ENCODE measurements at places on chromosomes 6 and 20. TPM values are rescaled to one million over a fixed set of nuclear protein-coding genes. Genes with fewer than 3 reads are reported as not detected.
A peak's percentile ranks its signal among the peaks of the same experiment; 100 is the strongest.

- no peak for DNase-seq
Observed at GRCh38 chr6:89954721-89955148, 60.5 kb downstream of the GJA10 start.

- DNase-seq = no peak
Observed at GRCh38 chr6:37727996-37728395, 30.3 kb upstream of the MDGA1 start.

Gene RRBP1
- 33.7 TPM for total RNA-seq

- no peak for DNase-seq
Observed at GRCh38 chr6:107069631-107070548, 41.9 kb downstream of the MTRES1 start.

DNA sequence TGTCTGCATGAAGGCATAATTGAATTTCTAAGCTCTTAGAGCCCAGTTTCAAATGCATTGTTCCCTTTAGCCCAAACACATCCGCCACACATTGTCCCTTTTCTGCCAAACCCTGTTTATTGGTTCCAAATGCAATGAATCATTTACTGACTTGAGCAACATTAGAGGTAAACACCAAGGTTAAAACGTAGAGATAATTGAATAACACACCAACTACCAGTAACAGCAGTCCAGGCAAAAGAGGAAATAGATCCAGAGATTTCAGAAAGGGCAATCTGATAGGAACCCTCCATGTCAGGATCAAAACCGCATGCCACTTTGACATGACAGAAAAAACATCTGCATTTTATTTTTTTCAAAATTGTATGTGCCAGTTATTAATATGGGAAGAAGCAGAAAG lies 114.8 kb downstream of the PKHD1 start:
- DNase-seq = no peak

GRCh38 chr20:25084626-25085187 lies 2.8 kb upstream of the VSX1 start:
- DNase-seq = no peak

GRCh38 chr6:158262755-158263154 lies 49.5 kb upstream of the TULP4 start:
- no peak for DNase-seq

- no peak for DNase-seq
Observed at GRCh38 chr6:109964949-109965348, 13.2 kb upstream of the GPR6 start.

Gene TINAG
- not detected for total RNA-seq

DNA sequence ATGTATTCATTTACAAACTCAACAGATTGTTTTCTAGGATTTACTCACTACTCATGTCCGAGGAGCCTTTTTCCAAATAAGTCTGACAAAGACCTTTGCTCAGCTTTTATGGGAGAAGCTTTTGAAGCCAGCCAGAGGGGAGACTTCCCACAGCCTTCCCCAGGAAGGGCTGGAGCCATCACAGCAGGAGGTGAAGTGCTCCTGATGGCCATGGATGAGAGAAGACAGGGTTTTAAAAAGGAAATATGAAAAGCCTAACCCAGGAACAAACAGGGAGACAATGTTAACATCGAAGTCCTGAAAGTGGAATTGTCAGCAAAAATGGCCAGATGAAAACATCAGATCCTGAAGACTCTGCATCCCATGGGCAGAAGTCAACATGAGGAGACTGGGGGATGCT lies 11.6 kb upstream of the TAGAP start:
- DNase-seq = no peak

DNA sequence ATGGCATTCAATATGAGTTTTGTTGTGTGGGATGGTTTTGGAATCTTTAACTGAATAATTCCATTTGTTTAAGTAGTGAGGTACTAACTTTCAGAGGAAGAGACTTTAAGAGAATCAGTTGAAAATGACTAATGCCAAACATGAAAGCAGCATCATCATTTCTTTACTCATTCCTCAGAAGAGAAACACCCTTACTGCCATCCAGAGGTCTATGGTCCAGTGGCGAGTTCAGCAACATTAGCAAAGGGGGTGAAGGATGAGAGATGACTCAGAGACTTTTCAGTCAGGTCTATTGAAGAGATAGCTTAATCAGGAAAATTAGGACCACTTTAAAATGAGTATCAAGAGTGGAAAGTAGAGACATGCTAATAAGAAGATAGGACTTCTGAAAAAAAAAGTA lies 118.8 kb downstream of the COL19A1 start:
- no peak for DNase-seq

GRCh38 chr6:159443417-159443920 lies 249.6 kb downstream of the SOD2 start:
- no peak for DNase-seq

DNA sequence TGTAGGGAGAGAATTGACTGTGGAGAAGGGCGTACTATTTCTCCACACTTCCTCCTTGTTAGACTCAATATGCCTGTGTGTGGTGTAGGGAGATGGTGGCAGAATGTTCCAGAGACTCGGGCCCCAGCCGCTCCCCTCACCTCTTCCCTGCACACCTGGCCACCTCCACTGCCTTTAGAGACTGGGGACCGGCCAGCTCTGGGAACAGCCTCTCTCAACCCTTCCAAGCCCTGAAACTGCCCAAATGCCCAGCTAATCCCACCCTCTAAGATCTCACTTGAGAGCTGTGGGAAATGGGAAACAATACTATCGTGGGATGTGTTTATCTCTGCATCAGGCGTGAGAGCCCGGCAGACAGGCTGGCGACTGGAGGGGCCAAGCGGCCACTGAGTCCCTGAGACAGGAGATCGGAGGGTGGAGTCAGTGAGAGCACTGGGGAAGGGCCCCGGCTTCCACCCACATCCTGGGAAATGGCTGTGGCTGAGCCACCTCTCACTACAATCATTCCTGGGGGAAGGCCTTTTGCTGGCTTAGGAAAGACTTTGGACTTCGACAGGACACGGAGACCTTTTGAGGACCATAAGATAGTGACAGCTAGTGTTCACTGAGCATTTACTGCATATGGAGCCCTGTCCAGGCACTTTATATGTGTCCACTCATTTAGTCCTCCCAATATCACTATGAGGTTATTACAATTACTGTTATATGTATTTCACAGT lies 31.0 kb upstream of the MRPS18A start:
- DNase-seq = no peak

GRCh38 chr20:9126527-9126926 lies 57.6 kb downstream of the PLCB4 start:
- DNase-seq = no peak

Gene PLN
- total RNA-seq = 10.5 TPM

DNA sequence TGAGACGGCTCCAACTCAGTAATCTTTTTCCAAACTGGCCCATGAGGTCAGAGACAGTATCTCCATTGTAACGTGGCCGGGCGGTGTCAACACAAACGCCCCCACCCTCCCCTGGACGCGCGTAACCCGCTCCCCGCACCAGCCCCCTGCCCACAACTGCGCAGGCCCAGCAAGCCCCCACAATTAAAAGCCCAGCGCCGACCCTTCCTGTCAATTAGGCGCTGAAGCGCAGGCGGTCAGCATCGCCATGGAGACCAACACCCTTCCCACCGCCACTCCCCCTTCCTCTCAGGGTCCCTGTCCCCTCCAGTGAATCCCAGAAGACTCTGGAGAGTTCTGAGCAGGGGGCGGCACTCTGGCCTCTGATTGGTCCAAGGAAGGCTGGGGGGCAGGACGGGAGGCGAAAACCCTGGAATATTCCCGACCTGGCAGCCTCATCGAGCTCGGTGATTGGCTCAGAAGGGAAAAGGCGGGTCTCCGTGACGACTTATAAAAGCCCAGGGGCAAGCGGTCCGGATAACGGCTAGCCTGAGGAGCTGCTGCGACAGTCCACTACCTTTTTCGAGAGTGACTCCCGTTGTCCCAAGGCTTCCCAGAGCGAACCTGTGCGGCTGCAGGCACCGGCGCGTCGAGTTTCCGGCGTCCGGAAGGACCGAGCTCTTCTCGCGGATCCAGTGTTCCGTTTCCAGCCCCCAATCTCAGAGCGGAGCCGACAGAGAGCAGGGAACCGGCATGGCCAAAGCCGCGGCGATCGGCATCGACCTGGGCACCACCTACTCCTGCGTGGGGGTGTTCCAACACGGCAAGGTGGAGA lies at the start of the genes HSPA1A and HSPA1L:
TSS of gene HSPA1A (plus strand) at position 519 of the 814 bp plus-strand sequence. CDS start at position 733, 214 bp downstream.
TSS of gene HSPA1L (minus strand) at position 259 of the 814 bp plus-strand sequence. CDS start 3,311 bp downstream, outside the sequence.
- DNase-seq = peak; percentile 95

- DNase-seq = no peak
Observed at GRCh38 chr6:26141378-26141904, 54.2 kb downstream of the HFE start.

Gene SIRPB2
- 6.4 TPM for total RNA-seq

Gene SMIM28
- not detected for total RNA-seq

DNA sequence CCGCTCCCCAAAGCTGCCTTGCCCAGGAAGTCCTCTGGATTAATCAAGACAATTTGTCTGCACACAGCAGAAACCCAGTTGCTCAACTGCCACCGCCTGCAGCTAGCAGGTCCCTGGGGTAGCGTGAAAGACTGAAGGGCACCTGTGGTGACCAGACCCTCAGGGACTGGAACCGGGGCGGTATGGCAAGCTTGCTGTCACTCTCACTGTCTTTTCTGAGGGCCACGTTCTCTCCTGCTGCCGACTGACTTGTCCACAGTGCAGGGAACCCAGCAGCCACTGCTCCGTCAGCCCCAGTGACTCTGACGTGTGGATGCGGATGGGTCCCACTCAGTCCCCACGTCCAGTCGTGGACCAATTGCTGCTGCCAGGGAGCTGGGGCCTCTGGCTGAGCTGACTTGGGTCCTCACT lies 72.8 kb upstream of the PMEPA1 start:
- peak; percentile 74 for DNase-seq

DNA sequence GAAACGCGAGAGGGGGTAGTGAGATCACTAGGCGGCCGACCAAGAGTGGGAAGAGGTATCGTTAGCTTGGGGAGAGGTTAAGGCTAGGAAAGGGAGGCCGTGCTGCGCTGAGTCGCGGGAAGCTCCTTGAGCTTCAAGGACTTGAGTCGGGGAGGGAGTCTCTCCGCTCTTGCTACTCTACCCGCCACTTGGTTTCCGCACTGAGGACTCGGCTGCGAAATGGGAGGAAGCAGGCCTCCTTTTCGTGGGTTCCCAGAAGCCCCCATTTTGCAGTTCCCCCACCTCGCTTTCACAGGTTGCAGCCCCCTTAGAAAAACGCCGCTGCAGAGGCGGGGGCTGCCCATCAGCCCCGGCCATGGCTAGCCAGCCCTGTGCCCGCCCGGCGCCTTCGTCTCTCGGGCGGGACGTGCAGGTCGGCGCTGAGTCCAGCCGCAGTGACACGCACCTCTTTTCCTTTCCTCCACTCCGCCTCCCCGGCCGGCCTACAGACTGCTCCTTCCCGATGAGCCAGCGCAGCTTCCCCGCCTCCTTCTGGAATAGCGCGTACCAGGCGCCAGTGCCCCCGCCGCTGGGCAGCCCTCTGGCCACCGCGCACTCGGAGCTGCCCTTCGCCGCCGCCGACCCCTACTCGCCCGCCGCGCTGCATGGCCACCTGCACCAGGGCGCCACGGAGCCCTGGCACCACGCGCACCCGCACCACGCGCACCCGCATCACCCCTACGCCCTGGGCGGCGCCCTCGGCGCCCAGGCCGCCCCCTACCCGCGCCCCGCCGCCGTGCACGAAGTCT lies 4.9 kb downstream of the VGLL2 start:
- no peak for DNase-seq

Gene KHDC1
- 0.34 TPM for total RNA-seq

Gene FGD2
- 6.2 TPM for total RNA-seq

DNA sequence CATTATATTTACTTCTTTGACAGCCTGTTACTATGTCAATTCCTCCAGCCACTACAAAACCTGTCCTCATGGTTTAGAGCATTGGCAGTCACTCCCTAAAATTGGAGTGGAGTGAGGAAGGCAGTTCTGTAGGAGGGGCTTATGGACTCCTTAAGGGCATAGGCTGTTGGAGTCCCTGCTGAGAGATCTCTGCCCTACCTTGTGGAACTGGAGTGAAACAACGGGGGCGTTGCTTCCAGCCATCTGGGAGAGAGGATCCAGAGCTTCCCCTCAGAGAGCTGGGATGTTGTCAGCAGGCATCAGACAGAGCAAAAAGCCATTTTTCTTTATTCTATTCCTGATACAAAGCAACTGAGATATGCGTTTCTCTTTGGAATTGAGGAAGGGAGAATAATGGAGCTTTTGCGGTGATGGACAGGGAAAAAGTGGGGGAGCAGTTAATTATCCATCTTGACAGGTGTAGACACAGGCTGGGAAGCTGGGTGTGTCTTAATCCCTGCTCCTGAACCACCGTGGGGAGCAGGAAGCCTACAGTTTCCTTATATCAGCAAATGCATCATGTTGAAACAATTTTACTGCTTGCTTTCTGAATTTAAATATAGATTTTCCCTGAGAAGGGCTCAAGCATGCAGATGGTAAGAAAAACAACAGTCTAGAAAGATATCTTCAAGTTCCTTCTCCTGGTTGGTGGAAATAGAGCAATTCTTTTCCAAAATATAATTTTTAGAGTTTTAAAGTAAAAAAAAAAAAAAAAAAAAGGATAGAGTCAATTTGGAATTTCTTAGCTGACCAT lies 402.5 kb downstream of the PLCB1 start:
- DNase-seq = no peak

Gene RGS17
- not detected for total RNA-seq

Gene PDYN
- total RNA-seq = not detected

Gene CLVS2
- 0.42 TPM for total RNA-seq

DNA sequence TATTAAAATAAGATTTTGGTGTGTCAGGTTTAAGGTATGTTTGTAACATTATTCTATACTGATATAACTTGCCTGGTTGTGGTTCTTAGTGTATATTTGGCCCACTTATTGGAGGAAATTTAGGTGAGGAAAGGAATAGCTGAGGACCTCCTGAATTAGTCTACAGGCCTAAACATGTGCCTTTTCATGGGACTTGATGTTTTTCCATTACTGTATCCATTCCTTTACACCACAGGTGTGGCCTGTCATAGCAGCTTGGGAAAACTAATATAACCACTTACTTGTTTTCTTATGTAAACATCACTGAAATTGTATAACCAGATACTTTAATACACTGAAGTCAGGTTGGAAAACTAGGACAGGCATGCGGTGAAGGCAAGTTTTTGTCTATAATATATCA lies 27.6 kb downstream of the BCKDHB start:
- DNase-seq = no peak

GRCh38 chr6:167409694-167410093 lies 84.8 kb downstream of the TTLL2 start:
- no peak for DNase-seq

DNA sequence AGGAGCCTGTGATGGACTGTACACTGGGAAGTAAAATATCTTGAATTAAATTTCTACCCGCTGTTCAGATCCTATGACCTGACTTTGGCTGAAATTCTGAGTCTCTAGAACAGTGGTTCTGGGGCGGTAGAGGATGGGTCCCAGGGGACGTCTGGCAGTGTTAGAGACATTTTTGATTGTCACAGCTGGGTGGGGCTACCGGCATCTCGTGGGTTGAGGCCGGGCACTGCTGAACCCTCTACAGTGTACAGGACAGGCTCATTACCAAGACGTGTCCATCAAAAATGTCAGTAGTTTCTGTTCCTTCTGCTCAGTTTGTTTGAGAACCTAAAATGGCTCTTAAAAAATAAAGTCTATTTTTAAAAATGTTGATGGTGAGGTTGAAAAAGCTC lies 11.5 kb upstream of the RPS6KA2 start:
- DNase-seq = peak; percentile 75

DNA sequence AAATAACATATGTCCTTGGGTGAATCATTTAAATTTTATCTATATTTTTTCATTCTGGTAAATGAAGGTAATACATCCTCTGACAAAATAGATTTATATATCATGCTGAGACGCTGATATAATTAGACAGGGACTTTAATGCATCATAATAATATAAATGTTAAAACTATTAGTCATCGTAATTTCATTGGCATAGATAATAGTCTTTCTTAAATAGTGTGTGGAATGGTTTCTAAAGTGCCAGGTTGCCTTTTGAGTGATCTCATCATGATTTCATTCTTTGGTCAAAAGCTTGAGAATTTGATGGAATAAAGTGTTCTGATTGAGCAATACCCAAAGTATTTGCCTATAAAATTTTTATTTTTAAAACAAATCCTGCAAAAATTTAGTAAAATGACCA lies 43.2 kb upstream of the BMP5 start:
- no peak for DNase-seq

Gene HSPA12B
- total RNA-seq = 5.6 TPM

Measured in lower leg skin (tissue), 4 donors.